ENCODE measurements at places on chromosomes 4 and X.

GRCh38 chrX:276581-277201, 4.5 kb upstream of the PLCXD1 start:
- DNase-seq: no peak

DNA sequence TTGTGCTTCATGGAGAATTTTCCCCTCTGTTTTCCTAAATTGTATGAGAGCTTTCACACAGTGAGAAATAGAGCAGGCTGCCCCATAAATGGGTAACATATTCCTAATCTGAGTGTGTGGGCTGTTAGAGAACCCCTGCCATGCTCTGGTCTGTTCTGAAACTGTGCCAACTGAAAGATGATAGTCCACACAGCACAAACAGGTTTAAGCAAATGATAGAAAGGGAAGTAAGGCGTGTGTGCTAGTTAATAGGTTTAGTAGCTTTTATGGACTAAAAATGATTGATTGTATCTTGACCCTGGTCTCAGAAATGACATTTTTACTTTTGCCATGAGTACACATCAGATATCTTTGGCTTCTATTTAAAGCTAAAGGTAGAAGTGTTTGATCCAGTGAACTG, 106.2 kb downstream of the PRRG1 start:
- no peak for DNase-seq

DNA sequence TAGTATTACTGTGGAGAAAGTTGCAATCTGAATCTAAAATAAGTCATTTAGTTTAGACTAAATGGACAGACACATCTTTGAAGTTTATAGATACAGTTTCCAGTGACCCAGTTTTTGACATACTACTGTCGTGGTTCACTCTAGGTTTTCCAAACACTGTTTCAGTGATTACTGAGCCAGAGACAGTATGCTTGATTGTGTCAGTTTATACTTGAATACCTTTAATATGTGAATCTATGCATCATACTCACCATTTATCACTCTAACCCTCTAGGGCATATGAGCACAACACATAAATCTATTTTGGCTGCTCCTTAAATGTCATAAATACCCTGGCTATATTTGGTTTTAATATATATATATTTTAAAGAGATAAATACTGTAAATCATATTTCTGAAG, 173.5 kb downstream of the GRID2 start:
- DNase-seq: no peak

DNA sequence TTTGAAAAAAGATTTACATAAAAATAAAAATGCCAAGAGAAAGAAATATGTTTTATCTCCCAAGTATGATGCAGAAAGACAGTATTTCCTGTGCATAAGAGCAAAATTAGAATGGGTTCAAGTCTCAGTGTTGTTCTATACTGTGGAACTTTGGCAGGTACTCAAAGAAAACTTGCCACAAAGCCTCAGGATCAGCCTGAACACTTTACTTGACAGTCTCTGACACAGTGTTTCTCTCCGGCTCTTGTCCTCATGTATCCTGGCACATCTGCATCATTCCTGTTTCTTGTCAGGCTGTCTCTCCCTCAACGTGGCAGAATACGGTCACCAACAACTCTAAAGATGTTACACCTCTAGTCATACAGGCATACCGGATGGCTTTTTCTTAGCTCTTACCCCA, 273.7 kb downstream of the ARHGAP24 start:
- no peak for DNase-seq

DNA sequence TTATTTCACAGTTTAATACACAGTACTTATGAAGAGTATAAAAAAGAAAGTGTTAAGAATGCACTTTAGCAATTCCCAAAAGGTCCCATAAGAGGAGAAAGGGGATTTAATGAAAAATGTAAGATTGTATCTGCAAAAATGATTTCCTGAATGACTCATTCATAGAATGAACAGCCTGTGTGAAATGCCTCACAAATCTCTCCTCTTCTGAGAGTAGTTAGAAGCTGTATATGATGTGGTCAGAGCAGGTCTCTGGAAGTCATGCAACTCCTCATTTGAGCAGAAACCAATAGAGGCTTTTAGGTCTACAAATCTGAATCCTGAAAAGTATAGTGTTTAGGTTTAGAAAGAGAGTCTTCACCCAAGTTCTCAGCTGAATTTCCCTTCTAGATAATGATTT, 381.3 kb upstream of the INTU start:
- no peak for DNase-seq

DNA sequence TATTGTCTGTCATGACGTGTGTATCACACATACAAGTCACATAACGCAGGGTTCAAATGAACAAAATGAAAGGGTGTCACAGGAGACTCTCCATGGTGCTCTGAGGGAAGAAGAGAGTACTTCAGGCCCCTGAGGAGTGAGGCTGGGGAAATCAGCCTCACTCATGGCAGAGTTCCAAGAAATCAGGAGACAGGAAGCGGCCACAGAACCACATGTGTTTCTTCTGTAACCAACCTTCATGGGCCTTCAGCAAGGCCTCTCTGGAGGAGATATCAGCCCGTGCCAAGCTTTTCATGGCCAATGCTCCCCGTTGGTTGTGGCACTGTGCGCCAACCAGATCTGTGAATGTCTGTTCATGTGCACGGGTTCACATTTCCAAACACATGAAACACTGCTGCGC, 76.0 kb downstream of the NAT8L start:
- DNase-seq: no peak

GRCh38 chr4:48698029-48698971, 81.8 kb downstream of the FRYL start:
- DNase-seq: no peak

DNA sequence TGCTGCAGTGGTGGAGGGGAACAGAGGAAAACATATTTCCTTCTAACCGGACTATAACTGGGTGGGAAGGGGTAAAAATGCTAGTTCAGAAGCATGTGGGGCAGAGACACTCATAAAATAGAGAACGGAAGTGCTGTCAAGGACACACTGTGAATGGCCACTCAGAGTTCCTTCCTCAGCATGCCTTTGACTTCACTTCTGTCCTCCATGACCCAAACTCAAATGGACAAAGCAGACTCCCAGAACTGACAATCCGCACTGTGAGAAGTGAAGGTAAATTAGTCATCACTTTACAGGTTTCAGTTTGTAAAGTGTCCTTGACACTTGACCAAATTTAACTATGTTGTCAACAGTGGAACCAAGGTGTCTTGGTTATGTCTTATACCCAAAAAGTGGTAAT, 30.2 kb upstream of the ELF2 start:
- no peak for DNase-seq

DNA sequence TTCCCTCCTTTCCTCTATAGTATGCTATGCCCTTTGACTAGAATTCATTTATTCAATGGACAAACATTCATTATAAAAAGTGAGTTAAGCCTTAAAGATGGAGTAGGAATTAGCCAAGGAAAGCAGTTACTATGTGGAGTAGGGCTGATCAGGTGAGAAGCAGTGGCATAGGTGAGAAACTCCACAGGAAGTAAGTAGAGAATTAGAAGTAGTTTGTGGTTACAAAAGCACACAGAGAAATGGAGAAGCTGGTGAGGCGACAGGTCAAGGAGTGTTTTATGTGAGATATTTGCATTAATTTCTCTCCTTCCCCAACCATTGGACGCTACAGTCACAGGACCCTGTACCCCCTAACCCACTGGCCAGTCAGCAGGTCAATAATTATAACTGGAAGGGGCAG, 30.6 kb downstream of the SETD7 start:
- DNase-seq: no peak

- DNase-seq: no peak
Observed at GRCh38 chr4:83335701-83336100, 1.1 kb upstream of the HPSE start.

- DNase-seq: no peak
Observed at GRCh38 chr4:4408576-4409335, 21.9 kb downstream of the NSG1 start.

GRCh38 chrX:33156152-33156726, 55.1 kb downstream of the DMD start:
- DNase-seq: no peak

- DNase-seq: no peak
Observed at GRCh38 chr4:166065324-166065723, 192.3 kb downstream of the TLL1 start.

- DNase-seq: no peak
Observed at GRCh38 chr4:123696687-123697086, 300.1 kb downstream of the SPRY1 start.

GRCh38 chr4:56817840-56818491, 3.5 kb downstream of the SPINK2 start:
- DNase-seq: no peak

- no peak for DNase-seq
Observed at GRCh38 chr4:101418055-101418454, 70.7 kb upstream of the PPP3CA start.

GRCh38 chr4:152579916-152580315, 44.0 kb upstream of the FBXW7 start:
- no peak for DNase-seq

- no peak for DNase-seq
Observed at GRCh38 chr4:150130933-150131332, 52.7 kb downstream of the DCLK2 start.

DNA sequence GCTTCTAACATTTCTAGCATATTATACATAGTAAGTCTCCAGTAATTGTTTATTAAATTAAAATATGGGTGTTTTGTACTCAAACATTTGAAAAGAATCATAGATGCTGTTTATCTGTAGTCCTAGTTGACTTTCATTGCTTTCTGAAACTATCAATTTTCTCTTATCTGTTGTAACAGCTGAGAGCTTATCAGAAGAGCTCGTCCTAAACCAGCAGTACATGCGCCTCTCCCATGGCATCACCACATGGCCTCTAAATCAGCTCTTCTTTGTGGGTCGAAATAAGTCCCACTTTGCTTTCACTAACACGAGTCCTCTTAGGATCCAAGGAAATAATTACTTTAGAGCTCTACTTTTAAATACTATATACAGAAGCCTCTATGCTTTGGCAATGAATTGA, 55.1 kb downstream of the PPP3CA start:
- DNase-seq: no peak

DNA sequence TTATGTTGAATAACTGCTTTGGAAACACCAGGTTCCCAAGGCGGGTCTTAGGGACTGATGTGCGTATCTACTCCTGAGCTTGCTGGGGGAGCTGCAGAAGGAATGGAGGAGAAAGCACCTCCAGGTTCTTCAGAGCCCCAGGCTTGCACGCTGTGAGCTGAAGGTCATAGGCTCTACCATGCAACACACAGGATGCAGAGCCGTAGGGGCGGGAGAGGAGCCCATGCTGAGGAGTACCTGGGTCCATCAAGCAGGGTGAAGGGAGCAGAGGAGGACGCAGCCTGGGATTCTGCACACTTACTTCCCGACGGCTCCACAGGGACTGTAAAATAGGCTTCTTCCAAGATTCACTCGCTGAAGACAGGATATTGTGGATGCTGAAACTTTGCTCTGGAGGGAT, 426.5 kb upstream of the FRG1 start:
- DNase-seq: no peak

GRCh38 chr4:88003261-88003660, 4.2 kb upstream of the PKD2 start:
- DNase-seq: no peak

DNA sequence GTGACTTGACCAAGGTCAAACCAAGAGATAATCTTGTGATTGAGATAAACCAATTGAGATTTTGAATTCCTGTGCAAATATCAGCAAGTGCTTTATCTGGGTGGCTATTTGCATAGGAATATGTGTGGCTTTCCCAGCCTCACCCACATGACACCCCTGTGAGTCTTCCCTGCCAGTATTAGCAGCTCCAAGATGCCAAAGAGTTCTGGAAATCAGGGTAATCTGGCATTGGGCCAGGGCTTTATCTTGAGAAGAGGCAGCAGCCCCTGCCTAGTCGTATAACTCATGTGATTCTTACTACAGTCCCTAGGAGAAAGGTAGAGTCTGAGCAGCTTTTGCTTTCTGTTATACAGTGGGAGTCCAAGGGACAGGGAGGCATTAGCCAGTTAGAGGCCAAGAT, 87.7 kb downstream of the RLIM start:
- no peak for DNase-seq

DNA sequence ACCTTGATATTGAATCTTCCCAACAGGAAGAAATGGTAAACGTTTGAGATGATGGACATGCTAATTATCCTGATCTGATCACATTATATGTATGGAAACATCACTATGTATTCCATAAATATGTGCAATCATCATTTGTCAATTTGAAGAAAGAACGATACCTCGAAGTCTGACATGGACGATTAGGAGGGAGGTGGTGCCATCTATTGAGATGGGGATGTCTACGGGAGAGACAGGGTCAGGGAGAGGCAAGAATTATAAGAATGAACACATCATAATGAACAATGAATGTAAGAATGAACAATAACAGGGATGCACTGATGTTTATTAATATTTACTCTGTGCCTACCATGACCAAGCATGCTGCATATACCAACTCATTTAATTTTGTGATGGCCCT, 93.7 kb upstream of the SOD3 start:
- DNase-seq: no peak

- DNase-seq: peak; percentile 30
Observed at GRCh38 chr4:170589597-170590191, 499.9 kb upstream of the AADAT start.

- DNase-seq: no peak
Observed at GRCh38 chr4:110270492-110271197, 72.2 kb upstream of the ELOVL6 start.

GRCh38 chr4:32986236-32986635, 2266.1 kb downstream of the PCDH7 start:
- no peak for DNase-seq

GRCh38 chr4:155705664-155706063, 39.0 kb downstream of the GUCY1A1 start:
- DNase-seq: no peak

- DNase-seq: peak; percentile 46
Observed at GRCh38 chr4:173333658-173334084, 487 bp downstream of the HMGB2 start.

GRCh38 chr4:126071346-126072333, 756.9 kb downstream of the FAT4 start:
- DNase-seq: peak; percentile 35

DNA sequence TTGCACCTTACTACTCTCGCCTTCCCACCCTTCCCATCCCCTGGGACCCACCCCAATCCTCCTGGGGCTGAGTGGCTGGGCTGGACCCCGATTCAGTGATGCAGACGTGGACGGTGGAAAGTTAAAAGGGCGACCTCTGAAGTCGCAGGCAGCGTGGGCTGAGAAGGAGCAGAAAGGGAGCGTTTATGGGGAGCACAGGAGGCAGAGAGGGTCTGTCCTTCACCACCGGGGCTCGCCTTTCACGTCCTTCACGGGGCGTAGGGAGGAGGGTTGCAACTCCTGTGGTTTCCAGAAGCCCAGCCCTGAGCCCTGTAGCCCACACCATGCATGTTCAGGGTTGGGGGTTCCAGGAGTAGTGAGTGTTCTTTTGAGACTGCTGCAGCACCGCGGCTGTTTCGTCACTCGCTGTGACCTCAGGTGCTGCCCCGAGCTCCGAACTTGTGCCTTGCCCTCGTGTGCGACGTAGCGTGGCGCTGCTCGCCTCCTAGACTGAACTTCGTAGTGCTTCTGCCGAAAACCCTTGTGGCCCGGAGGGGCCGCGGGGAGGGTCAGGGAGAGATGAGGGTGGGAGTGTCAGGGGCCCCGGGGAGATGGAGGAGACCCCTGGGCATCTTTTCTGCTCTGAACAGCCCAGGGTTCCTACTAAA, 1.6 kb downstream of the NHS start:
- no peak for DNase-seq

GRCh38 chr4:124435274-124435950, 277.1 kb downstream of the ANKRD50 start:
- no peak for DNase-seq

All from NCI-H1436 (cell line).